Upper lobe of right lung (tissue), 1 donor: ENCODE measurements at places on chromosomes 1 and 21.

DNA sequence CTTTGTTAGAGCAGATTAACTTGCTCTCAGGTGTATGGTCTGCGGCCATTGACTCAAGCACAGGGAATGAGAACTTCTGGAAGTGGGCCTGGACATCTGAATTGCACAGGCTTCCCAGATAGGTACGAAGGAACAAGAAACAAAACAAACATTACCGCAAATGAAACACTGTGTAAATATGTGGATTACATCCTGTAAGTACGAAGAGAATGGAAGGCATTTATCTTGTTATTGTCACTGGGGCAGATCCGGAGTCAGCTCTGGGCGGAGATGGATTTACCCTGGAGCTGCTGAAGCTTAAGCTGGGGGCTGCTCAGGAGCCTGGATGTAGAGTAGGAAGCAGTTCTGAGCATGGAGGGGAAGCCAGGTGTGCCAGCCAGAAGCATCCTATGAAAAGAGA lies 6.8 kb downstream of the HES2 start:
- no peak for DNase-seq

GRCh38 chr21:17554679-17555465 lies 42.0 kb downstream of the CXADR start:
- DNase-seq: no peak

DNA sequence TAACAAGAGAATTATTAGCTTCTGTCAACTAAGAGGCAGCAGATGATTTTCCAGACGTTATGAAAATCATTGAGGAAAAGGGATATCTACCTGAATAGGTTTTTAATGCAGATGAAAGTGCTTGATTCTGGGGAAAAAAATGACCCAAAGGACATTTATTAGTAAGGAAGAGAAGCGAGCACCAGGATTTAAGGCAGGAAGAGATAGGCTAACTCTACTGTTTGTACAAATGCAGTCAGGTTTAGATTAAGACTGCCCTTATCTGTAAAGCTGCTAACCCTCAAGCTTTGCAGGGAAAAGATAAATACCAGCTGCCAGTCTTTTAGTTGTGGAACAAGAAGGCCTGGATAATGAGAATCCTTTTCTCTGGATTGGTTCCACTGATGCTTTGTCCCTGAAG lies 33.0 kb upstream of the LRIG2 start:
- DNase-seq: no peak

- no peak for DNase-seq
These were observed 2.0 kb downstream of the KCNJ15 start for GRCh38 chr21:38258521-38259485.

GRCh38 chr1:108792420-108792819 lies 45.9 kb downstream of the STXBP3 start:
- no peak for DNase-seq

DNA sequence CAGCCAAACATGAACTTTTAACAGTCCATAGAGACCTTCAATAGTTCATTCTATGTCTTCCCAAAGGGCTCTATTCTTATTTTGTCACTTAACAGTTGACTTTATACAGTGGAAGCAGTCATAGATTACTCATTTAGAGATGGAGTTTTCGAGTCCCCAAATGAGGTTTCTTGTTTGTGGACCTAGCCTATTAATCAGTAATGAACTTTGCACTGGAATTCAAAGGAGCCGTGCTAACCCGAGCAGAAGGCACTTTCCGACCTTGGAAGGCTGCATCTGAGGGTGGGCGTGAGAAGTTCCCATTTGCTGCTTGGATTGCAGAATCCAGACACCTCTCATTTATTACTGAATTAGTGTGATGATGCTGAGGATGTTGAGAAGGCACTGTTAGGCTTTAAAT lies 46.4 kb downstream of the TTC39A start:
- no peak for DNase-seq

- DNase-seq: no peak
These were observed 40.8 kb downstream of the RGL1 start for GRCh38 chr1:183845681-183846080.

- peak; percentile 64 for DNase-seq
These were observed 2.1 kb downstream of the B4GALT2 start for GRCh38 chr1:43981135-43981491.

DNA sequence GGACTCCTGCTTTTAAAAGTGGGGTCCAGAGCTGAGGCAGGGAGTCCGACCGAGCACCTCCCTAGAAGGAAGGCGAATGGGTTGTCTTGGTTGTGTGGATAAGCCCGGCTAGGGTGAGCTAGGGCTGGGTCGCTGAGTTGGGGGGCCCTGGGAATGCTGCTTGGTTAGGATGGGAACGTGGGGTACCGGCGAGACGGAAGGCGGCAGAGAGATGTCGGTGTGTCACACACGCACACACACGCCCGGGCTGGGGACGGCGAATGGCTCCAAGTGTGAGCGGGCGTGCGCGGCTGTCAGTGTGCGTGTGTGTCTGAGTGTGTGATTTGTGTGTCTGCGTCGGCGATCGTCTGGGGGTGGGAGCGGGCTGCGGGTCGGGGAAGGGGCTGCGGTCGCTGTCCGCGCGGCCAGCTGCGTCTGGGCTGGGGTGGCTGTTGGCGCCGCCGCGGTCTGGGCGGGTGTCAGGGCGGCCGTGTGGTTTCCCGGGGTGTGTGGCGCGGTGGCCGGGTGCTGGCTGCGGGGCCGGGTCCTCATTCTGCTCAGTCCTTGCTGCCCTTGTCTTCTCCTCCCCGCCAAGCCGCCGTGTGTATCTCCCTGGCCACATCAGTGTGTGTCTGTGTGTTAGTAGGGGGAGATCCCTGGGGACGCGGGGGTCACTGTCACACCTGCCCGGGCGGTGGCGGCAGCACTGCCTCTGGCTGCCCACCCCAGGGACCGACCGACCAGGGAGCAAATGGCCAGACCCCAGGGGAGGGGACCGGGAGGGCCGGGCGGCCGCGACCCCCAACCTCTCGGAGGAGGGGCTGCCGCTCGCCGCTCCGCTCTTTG lies 1.1 kb downstream of the EFNA3 start:
- no peak for DNase-seq

- no peak for DNase-seq
These were observed 179.2 kb upstream of the FMN2 start for GRCh38 chr1:239912471-239912870.

- no peak for DNase-seq
These were observed 26.3 kb upstream of the TRAPPC10 start for GRCh38 chr21:43985690-43986251.

DNA sequence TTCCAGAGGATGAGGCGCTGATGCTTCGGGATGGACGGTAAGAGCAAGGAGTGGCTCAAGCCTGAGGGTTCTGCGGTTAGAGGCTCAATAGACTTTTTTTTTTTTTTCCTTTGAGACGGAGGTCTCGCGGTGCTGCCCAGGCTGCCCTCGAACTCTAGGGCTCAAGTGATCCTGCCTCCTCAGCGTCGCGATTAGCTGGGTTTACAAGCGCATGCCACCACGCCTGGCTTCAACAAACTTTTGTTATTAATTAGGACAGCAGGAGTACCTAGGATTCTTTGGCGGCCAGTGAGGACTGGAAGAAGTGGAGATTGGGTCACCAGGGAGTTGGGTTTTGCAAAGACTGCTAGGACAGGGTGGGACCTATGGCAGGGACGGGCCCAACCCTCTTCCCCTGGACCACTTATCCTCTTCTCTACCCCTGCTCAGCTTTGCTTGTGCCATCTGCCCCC lies 587 bp downstream of the SCNM1 start:
- DNase-seq: no peak

DNA sequence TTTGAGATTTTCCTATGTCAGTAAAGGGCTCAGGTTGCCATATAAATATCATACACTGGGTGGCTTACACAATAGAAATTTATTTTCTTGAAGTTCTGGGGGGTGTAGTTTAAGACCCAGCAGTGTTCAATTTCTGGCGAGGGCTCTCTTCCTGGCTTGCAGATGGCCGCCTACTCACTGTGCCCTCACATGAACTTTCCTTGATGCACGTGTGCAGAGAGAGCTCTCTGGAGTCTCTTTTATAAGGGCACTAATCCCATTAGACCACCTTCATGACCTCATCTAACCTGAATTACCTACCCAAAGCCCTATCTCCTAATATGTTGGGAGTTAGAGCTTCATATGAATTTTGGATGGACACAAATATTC lies 21.1 kb downstream of the TMEM51 start:
- no peak for DNase-seq

GRCh38 chr1:94974241-94974640 lies 47.3 kb upstream of the CNN3 start:
- no peak for DNase-seq

DNA sequence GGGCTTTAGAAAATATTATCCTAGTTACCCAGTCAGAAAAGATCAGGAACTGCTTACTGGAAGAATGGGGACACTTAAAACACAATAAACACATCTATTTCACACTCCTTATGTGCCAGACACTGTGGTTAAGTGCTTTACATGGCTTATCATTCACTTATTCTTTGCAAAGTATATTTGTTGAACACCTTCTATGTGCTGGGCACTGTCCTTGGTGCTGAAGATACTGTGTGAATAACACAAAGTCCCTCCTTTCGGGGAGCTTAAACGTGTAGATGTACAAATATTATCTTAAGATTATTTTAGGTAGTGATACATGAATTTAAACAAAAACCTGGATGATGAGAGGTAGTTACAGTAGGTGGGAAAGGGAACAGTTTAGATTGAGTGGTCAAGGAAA lies 169.3 kb downstream of the ST6GALNAC5 start:
- no peak for DNase-seq

- DNase-seq: no peak
These were observed 1.5 kb upstream of the EDN2 start for GRCh38 chr1:41486053-41486370.

- DNase-seq: no peak
These were observed 10.5 kb downstream of the PTGFRN start for GRCh38 chr1:116920211-116920610.

- DNase-seq: no peak
These were observed 170.6 kb downstream of the RUNX1 start for GRCh38 chr21:34878501-34878900.
